ENCODE measurements at places on chromosomes 7 and 10. TPM values are rescaled to one million over a fixed set of nuclear protein-coding genes. Genes with fewer than 3 reads are reported as not detected.
A peak's percentile ranks its signal among the peaks of the same experiment; 100 is the strongest.

ASB10 gene
- not detected for total RNA-seq

KLF6 gene
- 182 TPM for total RNA-seq

CCL24 gene
- total RNA-seq, result not detected

TAC1 gene
- total RNA-seq, result not detected

IFIT1 gene
- 8.3 TPM for total RNA-seq

DNA sequence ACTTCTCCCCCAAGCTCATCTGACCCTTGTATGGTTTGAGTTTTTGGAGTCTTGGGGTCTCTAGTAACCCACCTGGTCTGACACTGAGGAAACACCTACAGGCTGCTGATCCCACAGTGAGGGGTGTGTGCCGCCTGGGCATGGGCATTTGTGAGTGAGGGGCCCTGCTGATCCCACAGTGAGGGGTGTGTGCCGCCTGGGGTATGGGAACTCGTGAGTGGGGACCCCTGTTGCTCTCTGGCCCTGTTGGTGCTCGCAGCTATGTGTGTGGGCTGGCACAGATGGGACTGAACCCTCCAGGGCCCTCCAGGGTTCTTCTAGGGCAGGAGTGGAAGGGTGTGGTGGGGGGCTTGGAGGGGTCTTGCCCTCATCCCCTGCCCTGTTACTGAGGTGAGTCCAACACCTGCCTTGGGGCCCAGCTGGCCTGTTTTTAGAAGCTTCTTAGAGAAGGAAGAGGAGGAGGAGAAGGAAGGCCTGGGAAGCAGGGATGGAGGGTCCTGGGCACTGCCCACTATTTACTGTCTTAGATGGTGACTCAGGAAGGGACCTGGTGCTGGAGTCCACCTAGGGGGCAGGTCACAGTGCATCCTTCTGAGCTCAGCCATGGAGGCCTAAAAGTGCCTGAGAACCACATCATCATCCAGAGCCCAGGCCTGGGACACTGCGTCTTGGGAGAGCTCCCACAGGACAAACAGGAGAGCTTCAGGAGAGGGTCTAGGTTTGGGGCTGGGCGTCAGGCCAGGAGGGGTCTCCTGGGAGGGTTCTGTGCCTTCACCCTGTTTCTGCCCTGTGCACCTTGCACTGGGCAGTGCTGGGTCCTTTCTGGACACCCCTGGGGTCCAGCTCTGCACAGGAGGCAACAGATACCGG lies 36.2 kb upstream of the ZNF716 start:
- DNase-seq, result no peak

DNA sequence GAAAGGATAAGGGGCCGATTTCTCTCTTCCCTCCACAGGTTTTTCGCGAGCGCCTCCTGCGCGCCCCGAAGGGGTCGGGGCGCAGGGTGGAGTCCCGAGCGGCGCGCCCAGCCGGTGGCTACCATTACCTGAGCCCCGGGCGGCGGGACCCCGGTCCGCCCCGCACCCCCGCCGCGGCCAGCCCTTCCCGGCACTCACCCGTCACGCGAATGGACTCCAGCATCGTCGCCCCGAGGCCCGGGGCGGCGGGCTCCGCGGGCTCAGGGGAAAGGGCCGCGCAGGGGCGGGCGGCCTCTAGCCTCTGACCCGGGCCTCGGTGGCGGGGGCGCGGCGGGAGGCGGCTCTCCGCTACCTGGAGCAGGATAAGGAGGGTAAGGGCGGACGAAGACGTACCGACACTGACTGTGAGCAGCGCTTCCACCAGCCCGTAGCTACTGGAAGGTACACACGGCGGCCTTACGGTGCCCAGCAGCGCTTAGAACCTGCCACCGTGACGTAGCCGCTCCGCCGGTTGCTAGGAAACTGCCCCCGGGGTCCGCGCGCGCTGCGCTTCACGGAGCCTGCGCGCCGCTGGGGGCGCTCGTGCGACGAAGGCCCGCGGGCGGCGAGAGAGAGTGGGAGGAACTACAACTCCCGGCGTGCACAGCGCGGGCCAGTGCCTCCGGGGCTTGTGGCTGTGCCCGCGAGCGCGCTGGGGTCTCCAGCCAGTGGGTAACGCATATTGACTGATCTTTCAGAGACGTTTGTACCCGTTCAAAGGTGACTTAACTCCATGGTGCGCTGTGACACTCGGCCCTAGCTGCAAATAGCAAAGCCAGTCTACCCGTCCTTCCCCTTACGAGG lies 22.7 kb upstream of the ANLN start:
- DNase-seq, result peak; percentile 96

DNA sequence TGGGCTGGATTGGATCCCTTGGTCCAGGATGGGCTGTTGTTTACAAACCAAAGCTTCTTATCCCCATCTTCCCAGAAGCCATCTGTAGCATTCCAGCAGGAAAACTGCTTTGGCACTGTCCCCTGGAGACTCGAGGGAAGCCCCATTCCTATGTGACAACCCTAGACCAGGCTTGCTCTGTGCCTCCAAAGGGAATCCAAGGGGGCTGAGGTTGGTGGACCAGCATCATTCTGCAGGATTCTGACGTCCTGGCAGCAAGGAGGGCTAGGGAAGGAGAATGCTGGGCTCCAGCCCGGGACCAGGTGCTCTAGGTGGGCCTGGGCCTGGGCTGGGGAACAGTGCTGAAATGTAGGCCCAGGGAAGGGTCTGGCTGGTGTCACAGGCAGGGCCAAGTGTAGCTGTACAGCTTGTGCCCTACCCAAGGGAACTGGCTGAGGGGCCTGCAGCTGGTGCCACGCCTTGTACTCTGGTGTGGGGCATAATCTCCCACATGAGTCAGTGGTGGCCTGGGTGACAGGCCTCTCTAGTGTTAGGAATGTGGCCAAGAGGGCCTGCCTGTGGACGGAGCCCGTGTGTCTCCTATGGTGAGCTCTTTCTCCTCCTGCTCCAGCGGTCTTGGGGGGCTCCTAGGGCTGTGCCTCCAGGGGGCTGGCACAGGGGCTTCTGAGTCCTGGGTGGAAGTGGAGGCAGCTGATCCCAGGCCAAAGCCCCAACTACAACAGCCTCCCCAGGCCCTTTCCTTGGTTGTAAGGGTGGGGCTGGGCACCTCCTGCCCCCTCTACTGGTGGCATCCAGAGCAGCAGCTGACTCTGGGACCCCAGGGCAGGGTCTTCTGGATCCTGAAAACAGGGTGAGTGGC lies 25.2 kb downstream of the TRIM8 start:
- no peak for DNase-seq

DNA sequence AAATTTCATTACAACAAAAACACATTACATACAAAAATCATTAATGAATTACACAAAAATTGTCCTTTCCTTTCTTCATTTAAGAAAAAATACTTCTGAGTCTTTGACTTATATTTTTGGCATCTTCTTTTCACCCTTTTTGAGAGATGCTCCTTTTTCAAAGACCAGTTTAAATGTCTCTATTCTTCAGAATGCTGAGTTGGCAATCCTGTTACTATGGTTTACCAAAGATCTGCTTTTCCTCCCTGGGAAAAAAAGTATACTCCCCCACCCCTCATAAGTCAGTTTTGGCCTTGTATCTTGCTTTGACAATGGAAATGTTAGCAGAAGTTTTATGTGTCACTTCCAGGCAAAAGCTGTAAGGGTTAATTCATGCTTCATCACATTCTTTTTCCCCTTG lies 198.4 kb upstream of the GRM3 start:
- no peak for DNase-seq

- DNase-seq, result no peak
Measured at GRCh38 chr7:23335136-23335535, 36.0 kb downstream of the MALSU1 start.

DNA sequence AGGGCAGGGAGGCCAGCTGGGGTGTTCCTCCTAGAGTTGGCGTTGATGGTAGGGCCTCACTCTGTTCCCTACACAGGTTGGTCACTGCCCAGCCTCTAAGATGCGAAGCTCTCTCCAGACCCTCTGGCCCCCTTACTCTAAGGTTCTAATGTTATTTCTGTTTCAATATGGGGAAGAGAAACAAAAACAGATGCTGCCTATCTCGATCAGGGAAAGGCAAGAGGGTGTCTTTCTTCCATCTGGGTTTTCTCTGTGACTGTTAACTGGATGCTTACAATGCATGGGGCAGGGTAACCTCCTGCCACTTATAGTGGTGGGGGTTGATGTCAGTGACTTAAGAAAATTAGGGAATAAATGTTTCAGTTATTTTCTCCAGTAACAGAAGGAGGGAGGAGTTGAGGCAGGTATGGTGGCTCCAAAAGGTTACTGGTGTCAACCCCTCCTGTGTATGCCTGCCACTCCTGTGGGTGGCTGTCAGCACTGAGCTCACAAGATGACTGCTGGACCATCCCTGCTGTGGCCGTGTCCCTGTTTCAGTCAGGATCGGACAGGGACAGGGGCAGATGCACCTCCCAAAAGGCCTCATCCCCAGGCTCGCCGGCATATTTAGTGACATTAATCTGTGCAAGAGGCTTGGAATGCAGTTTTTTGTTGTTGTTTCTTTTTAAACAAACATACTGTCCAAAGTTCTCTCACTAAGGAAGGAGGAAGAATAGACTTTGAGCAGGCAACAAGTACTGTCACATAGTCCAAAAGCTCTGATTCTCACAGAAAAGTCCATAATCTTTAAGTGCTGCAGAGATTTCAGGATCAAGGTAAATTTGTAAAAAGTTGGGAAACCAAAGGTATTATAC lies 39.6 kb upstream of the SYPL1 start:
- DNase-seq, result no peak

DNA sequence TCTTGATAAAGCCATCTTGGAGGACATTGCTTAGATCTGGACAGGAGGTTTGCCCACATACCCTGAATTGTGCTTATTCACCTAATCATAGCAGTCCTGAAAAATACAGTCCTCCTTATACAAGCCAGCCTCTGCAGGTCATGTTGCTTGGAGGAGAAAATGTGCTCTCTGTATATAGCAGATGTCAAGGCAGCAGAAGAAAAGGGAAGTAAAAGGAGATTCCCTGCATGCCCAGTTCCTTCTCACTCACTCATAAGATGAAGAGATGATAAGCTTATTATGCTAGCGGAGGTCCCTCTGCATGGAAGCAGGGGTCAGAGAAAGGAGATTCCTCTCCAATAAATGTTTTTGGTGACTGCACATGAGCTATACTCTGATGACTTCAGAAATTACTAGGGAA lies 458.8 kb upstream of the ZMIZ1 start:
- DNase-seq, result no peak

GRCh38 chr10:36802490-36803153 lies 322.8 kb upstream of the ANKRD30A start:
- no peak for DNase-seq

GRCh38 chr10:120480065-120480600 lies 23.1 kb downstream of the PLPP4 start:
- no peak for DNase-seq

GRCh38 chr10:93999401-93999851 lies 5.7 kb downstream of the PLCE1 start:
- no peak for DNase-seq

DNA sequence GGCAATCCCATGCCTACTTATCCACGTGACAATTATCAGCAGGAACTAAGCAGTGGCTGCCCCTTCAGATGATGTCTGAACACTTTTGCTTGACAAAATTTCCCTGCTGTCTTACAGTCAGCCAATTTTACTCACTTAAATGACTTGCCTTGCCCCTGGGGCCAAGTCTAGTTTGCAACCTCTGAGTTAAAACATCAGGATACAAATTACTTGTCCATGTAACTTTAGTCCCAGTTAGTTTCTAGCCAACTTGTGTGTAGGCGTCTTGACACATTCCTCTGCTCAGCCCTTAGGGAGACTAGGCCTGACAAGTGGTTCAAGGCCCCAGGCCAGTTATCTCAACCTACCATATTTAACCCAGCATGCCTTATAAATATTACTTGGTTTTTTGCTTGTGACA lies 11.6 kb upstream of the TYSND1 start:
- DNase-seq, result no peak

- peak; percentile 72 for DNase-seq
Measured at GRCh38 chr7:90708841-90709317, 112.8 kb downstream of the CDK14 start.

DNA sequence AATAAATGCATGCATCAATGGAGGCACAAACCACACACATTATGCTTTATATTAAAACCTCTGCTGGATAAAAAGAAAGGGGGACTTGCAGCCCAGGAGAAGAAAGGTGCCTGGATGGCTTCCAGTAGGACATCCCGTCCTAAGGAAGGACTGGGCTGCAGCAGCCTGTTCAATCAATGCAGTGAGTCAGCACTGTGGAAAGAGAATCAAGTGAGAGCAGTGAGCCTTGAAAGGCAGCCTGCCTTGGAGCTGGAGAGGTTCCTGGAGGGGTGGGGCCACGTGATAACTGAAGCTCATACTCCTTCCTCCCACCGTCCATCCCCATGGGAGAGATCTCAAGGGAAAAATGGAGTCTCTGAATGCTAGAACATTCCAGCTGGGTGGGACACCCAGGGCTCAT lies 501.2 kb downstream of the ADRA2A start:
- DNase-seq, result no peak

- peak; percentile 45 for DNase-seq
Measured at GRCh38 chr10:62492012-62492869, 118.1 kb downstream of the ZNF365 start.

All from HT-29 (cell line).